Right cardiac atrium (tissue), 5 donors: ENCODE measurements at places on chromosomes 1 and 21. TPM values are rescaled to one million over a fixed set of nuclear protein-coding genes. Genes with fewer than 3 reads are reported as not detected.

TEDDM1 gene
- total RNA-seq, result not detected

FCN3 gene
- 5.8 TPM for total RNA-seq

HPDL gene
- total RNA-seq, result not detected

OR2M3 gene
- not detected for total RNA-seq

EVA1C gene
- total RNA-seq, result 25.7 TPM

LRRC71 gene
- total RNA-seq, result 0.31 TPM

OR14K1 gene
- total RNA-seq, result not detected

SLC1A7 gene
- 1.5 TPM for total RNA-seq

NLRP3 gene
- 0.91 TPM for total RNA-seq

HSD3B2 gene
- not detected for total RNA-seq

AIRE gene
- 0.11 TPM for total RNA-seq

SPATA21 gene
- not detected for total RNA-seq

CELA2B gene
- total RNA-seq, result not detected

SAMSN1 gene
- 4.6 TPM for total RNA-seq

RNF186 gene
- not detected for total RNA-seq

TLR5 gene
- 5.2 TPM for total RNA-seq

AMIGO1 gene
- 14.2 TPM for total RNA-seq

RIIAD1 gene
- 19.3 TPM for total RNA-seq

NBPF10 gene
- 1.2 TPM for total RNA-seq

OPRD1 gene
- total RNA-seq, result not detected

TRAF3IP3 gene
- total RNA-seq, result 1.3 TPM

PHGDH gene
- 20.3 TPM for total RNA-seq

COL24A1 gene
- 3.4 TPM for total RNA-seq

CFHR3 gene
- total RNA-seq, result 0.36 TPM

NMNAT2 gene
- 80.6 TPM for total RNA-seq

TTC24 gene
- not detected for total RNA-seq

MUL1 gene
- 29.9 TPM for total RNA-seq
